CD8-positive, alpha-beta memory T cell (primary cell): ENCODE measurements at places on chromosomes 13 and 19.
A peak's percentile ranks its signal among the peaks of the same experiment; 100 is the strongest.

- DNase-seq: no peak
Observed at GRCh38 chr19:40257096-40257517, 28.0 kb downstream of the AKT2 start.

DNA sequence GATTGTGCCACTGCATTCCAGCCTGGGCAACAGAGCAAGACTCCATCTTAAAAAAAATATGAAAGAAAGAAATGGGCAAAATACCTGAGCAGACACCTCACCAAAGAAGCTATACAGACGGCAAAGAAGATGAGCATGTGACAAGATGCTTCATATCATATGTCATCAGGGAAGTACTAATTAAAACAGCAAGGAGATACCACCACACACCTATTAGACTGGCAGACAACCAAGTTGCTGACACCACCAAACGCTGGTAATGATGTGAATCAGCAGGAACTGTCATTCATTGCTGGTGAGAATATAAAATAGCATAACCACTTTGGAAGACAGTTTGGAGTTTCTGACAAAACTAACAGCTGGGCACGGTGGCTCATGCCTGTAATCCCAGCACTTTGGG is 11.5 kb upstream of the TFDP1 start:
- DNase-seq: no peak

DNA sequence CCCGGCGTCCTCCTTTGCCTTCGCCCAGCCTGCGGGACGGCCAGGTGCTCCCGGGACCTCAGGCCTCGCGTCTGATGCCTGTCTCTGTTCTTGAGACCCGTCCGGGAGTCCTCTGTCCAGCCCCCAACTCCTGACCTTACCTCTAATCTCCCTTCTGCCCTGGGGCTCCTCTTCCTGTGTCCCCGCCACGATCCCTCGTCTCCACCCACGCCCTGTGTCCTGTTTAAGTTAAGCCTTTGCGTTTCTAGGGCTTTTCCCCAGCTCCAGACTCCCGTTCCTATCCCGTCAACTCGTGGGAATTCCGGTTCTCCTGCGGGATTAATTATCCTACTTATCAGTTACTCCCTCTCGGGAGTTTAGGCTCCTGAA is 686 bp downstream of the LENG8 start:
- no peak for DNase-seq

GRCh38 chr19:18898607-18899408 is 2.9 kb upstream of the CERS1 start:
- DNase-seq: no peak

GRCh38 chr19:51157265-51157664 is 15.2 kb downstream of the SIGLEC7 start:
- DNase-seq: no peak

- DNase-seq: no peak
Observed at GRCh38 chr13:39655041-39655568, 357 bp upstream of the COG6 start.

GRCh38 chr13:88704600-88705275 is 1033.6 kb downstream of the SLITRK5 start:
- DNase-seq: no peak

DNA sequence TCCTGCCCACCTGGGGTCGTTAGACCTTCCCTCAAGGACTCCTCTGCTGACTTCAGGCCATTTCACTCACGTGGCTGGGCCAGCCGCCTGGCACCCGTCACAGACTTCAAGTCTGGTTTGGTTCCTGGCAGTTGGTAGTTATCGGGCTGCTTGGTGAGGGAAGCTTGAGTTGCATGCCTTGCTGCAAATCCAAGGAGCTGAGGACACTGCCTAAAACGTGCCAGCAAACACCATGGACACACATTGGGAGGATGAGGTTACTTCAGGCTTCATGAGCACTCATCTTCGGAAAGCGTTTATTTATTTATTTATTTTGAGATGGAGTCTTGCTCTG is 2.6 kb downstream of the GPI start:
- DNase-seq: no peak

GRCh38 chr19:13169769-13170168 is 19.6 kb downstream of the IER2 start:
- no peak for DNase-seq

- peak; percentile 29 for DNase-seq
Observed at GRCh38 chr19:10760273-10760944, 42.5 kb downstream of the DNM2 start.

GRCh38 chr13:79492313-79492798 is 11.4 kb downstream of the NDFIP2 start:
- no peak for DNase-seq

DNA sequence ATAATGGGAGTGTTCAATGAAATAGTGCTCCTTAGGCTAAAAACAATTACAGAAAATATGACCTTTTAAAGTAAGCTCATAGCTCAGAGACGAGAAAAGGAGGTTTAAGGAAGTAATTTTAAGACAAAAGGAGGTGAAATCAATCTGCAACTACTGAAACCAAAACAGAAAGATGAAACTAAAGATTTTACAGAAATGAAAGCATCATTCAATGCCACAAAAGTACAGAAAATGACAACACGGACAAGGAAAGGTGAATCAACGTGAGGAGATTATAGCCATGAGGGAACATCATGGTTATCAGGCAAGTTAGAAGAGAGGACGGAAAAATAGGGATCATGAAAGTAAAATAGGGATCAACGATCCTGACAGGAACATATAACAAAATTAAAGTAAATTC is 745.2 kb downstream of the PCDH17 start:
- DNase-seq: no peak

- DNase-seq: no peak
Observed at GRCh38 chr13:23794267-23795161, 94.7 kb downstream of the MIPEP start.

DNA sequence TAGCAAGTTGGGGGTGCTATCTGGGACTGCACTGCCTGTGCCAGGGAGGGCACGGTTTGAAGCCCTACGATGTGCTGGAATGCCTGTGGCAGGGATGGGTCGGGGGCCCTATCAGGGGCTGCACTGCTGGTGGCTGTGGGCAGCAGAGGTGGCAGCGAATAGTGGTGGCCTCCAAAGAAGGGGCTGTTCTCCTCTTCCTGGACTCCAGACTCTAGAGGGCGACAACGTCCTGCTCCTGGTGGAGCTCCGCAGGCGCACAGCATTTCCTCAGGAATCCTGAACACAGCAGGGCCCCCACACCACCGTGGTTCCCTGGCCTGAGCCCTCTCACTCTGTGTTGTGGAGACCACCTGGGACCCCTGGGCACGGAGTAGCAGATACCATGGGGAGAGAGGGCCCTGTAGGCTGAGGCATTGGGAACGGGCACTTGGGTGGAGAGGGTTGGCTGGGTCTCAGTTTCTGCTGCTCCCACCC is 145.6 kb downstream of the TNFRSF19 start:
- DNase-seq: no peak

DNA sequence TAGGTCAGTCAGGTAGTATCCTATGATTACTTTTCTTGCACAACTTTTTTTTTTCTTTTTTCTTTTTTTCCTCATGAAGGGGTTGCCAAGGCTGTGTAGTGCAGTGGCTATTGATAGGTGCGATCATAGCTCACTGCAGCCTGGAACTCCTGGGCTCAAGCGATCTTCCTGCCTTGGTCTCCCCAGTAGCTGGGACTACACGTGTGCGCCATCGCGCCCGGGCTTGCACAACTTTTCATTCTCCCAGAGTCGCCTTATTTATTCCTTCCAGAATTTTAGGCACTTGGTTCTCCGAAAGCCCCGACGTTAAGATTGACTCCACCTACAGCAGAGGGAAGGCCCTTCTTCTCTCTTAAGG is 867 bp upstream of the ZNF613 start:
- no peak for DNase-seq

DNA sequence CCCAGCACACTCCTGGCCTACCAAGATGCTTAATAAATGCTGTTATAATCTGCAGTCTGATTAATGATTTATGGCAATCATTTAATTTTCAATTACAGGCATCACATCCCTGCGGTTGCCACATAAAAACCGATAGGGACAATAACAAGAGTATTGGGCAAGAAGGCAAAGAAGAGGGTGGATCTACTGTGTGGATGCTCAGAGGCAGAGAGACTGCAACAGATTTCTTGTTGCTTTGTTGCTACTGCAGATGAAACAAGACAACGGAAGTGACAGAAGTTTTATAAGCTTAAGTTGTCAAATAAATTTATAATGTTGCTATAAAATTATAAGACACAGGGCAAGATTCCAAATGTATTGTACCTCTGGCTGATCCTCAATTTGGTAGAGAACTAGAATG is 154.8 kb downstream of the ABCC4 start:
- no peak for DNase-seq

DNA sequence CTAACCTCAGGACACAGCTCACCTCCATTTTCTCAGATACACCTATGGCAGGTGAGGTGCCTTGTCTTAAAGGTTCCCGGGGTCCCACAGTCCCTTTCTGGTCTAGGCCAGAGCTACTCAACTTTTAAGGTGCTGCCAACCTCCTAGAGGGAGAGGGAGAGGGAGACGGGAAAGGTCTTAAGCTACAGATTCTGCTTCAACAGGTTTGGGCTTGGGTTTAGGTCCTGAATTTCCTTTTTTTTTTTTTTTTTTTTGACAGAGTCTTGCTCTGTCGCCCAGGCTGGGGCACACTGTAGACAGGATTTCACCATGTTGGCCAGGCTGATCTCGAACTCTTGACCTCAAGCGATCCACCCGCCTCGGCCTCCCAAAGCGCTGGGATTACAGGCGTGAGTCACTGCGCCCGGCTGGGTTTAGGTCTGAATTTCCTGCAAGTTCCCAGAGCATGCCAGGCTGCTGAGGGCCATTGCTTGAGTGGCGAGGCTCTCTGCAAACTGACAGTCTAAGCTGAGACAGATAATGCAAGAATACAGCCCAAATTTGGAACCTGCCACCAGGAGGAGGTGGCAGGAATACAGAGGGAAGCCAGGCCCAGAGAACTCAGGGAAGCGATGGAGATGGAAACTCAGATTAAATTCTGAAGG is 7.8 kb upstream of the SYCN start:
- DNase-seq: no peak

GRCh38 chr13:107217251-107217650 is 649.3 kb upstream of the ARGLU1 start:
- no peak for DNase-seq

DNA sequence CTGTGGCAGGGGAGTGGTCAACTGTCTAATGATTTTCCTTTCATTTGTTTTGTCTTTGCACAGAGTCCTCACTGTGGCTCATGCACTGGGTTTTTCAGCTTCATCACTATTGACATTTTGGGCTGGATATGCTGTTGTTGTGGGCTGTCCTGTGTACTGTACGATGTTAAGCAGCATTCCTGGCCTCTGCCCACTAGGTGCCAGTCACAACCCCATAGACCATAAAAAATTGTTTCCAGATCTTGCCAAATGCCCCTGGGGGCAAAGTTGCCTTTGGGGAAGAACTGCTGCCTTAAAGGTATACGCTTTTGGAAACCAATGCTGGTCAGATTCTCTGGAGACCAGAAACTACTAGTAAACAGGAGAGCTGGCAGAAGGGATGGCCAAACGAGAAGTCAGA is 310.4 kb downstream of the SPRY2 start:
- DNase-seq: no peak

DNA sequence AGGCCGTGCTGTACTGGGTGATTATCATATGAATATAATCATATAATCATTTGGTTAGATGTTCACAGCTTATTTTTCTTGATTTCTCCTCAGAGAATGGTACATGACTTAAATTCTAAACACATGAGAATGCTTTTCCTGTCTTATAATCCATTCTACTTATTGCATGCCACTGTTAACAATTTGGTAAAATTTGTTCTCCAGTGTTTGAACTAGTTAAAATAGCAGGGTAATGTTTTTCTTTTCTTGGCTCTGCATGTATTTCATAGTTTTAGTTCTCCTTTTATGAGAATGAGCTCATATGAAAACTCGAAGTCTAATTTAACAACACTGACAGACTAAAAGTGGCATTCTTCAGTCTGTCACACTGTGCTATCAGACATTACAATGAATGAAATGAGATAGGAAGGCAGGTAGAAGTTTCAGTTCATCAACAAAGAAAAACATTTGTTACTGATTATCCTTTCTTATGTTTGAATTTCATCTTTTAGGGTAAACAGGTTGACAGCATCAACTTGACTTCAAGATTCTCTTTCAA is 10.2 kb downstream of the SPRYD7 start:
- no peak for DNase-seq

DNA sequence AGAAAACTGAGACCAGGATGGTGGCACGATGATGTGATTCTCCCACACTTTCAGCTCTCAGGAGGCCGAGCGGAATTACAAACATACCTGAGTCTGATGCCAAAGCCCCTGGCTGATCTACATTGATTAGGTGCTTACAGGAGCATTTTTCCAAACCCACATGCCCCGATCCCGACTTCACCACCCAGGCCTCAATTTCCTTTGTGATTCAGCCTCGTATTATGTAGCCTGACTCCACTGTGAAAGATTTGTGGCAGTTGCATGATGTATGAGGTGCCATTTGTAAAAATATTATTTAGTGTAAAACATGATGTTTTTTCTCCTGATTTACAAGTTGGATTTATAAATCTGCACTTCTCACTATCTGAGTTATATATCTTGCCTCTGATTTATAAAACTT is 118.0 kb downstream of the TSHZ3 start:
- DNase-seq: no peak

- DNase-seq: no peak
Observed at GRCh38 chr13:27968316-27969081, 616 bp downstream of the CDX2 start.
